ENCODE measurements at places on chromosomes 13 and 19.

GRCh38 chr13:110524541-110525257 lies 36.8 kb downstream of the RAB20 start:
- DNase-seq, result no peak

GRCh38 chr19:12205296-12205695 lies 42.4 kb downstream of the ZNF136 start:
- no peak for DNase-seq

GRCh38 chr13:100620792-100621191 lies 32.2 kb upstream of the GGACT start:
- no peak for DNase-seq

DNA sequence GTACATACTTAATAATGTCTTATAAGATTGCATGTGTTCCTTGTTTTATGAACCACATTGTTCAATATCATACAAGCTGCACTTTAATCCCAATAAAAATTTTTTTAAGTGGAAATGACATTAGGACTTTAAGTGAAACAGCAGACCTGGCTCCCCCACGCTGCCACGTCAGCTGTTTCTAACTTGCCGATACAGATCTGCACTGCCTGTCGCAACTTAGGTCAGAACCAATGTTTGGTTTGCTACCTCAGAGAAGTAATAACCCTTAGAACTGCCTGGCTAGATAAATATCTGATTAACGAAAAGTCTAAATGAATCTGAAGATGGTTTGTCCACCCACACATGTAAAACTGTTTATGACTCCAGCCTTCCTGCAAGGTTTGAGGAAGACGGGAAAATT lies 327.5 kb upstream of the DACH1 start:
- no peak for DNase-seq

GRCh38 chr13:49214917-49215376 lies 5.2 kb upstream of the MLNR start:
- no peak for DNase-seq

- no peak for DNase-seq
Measured at GRCh38 chr13:21925720-21926119, 254.8 kb downstream of the FGF9 start.

GRCh38 chr19:13042443-13043130 lies 47.3 kb downstream of the NFIX start:
- DNase-seq, result no peak

GRCh38 chr19:38130399-38130798 lies 93.6 kb downstream of the DPF1 start:
- DNase-seq, result no peak

DNA sequence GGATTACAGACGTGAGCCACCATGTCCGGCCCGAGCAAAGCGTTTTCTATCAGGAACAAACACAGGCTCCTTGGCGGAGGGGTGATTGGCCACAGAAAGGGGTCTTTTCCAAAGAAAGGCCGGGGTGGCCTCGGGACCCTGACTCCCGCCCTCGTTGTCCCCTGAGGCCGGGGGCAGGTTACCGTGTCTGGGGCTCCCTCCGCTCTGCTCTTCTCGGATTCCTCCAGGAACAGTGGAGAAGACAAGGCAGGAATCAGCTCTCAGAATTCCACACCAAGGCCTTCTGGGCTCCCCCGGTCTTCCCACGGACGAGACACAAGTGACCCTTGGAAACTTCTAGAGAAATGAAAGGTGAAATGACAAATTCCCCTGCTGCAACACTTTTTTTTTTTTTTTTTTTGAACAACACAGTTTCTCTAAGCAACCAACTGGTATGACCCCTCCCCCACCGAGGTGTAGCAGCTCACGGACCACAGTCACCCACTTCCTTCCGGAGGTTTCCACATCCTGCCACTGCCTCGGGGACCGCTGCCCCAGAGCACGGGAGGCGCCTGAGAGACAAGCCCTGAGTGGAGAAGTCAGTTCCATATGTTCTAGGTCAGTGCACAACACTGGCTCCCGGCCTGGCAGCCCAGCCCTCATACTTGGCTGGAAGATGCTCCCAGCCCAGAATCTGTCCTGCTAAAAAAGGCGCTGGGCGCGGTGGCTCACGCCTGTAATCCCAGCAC lies 11.0 kb downstream of the MOB3A start:
- DNase-seq, result peak; percentile 86

- DNase-seq, result no peak
Measured at GRCh38 chr13:80577926-80578670, 237.2 kb upstream of the SPRY2 start.

DNA sequence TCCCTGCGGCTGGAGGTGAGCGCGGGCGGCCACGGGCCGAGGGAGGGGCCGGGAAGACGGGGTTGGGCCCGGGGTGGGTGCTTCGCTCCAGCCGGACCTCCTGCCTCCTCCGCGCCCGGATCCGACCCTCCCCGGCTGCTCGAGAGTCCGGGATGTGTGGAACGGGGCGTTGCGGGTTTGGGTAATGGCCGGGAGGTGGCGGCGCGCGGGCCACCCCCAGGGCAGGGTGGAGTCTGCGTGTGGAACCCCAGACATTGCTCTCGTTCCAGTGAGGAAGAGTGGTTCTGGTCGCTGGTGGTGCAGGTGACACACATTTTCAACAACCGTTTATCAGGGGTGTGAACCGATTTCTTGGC lies 38.8 kb downstream of the ARHGEF7 start:
- DNase-seq, result no peak

DNA sequence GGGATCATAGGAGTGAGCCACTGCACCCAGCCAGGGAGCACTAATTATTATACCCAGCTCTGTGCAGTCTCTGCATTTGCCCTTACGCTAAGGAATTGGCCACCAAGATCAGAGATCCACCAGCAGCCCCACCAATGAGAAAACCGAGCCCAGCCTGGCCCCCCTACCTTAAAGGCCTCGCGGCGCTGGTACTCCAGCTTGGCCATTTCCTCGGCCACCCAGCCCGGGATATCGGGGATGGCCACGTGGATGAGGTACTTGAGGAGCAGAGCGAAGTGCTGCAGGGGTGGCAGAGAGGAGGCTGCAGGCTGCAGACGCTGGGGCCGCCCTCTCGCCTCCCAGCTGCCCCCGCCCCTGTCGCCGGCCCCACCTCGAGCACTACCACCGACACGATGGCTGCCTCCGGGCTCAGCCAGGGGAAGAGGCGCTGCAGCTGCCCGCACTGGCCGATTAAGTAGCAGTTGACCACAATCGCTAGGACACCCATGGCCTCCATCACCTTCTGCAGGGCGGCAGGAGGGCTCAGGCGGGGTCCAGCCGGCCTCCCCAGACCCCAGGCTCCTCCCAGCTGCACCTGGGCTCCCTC lies 7.5 kb downstream of the ANO8 start:
- DNase-seq, result no peak

- DNase-seq, result no peak
Measured at GRCh38 chr13:33544308-33544707, 258.8 kb upstream of the STARD13 start.

DNA sequence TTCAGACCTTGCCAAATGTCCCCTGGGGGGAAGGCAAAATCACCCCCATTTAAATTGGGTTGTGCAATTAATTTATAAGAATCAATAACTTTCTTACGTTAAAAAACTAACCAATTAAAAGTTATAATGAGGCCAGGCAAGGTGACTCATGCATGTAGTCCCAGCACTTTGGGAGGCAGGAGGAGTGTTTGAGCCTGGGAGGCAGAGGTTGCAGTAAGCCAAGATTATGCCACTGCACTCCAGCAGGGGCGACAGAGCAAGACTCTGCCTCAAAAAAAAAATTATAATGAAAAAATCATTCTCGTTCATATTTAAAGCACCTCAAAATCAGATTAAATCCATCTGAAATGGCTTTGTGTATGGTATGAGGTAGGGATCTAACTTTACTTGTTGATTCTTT lies 18.4 kb upstream of the SIGLEC14 start:
- DNase-seq, result no peak

GRCh38 chr19:12675399-12675798 lies 6.3 kb downstream of the DHPS start:
- no peak for DNase-seq

- DNase-seq, result no peak
Measured at GRCh38 chr19:56707821-56708220, 36.3 kb upstream of the ZNF835 start.

Measured in stimulated activated CD8-positive, alpha-beta memory T cell treated with anti-CD3 and anti-CD28 coated beads, Interleukin-12 subunit alpha, Interleukin-12 subunit beta, amount 100 ng/mL, for 4 hours (primary cell).